Left lobe of liver (tissue), 2 donors: ENCODE measurements at places on chromosomes 4 and X. TPM values are rescaled to one million over a fixed set of nuclear protein-coding genes. Genes with fewer than 3 reads are reported as not detected.

HPGDS gene
- total RNA-seq = 0.10 TPM

RTL9 gene
- 0.08 TPM for total RNA-seq

FAM47B gene
- not detected for total RNA-seq

UXT gene
- total RNA-seq = 39.7 TPM

SSX1 gene
- 0.13 TPM for total RNA-seq

CLNK gene
- not detected for total RNA-seq

PRKG2 gene
- total RNA-seq = not detected

GRCh38 chrX:154436374-154436982 lies 476 bp upstream of the GDI1 start:
- DNase-seq = no peak

DNA sequence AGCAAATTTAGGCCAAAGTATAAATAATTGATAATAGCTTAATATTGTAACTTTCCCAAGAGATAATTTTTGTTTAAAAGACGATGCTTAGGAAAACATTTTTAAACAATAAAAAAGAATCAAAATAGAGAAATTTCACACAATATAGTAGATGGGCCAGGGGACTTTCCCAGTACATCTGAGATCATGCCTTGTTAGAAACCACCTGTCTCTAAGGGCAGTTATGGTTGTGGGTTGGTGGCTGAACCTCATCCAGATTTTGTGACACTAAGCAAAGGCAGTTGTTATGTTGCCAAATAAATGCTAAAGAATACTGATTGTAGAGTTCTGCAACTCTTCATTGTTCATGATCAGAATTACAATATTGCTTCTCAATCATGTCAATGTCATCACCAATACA lies 270.6 kb downstream of the BANK1 start:
- no peak for DNase-seq

DNA sequence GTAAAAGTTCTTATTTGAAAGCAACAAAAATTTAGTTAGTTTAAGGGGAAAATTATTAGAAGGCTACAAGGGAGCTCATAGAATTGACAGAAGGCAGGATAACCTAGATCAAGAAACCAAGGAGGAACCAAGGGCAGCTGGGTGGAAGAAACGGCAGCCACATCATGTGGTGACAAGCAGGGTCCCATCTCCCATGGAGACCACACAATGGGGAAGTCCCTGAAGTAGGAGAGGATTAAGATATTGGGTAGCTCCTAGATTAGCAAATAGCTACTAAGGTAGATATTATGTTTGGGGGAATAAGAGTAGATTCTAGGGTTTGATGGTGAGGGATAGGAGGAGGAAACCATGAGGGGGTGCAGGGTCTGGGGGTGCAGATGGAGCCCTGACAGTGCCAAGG lies 48.0 kb upstream of the TMEM154 start:
- DNase-seq = no peak

- no peak for DNase-seq
Observed at GRCh38 chr4:5143306-5143861, 92.1 kb downstream of the STK32B start.

GRCh38 chr4:176377780-176378179 lies 58.0 kb downstream of the SPCS3 start:
- DNase-seq = no peak

DNA sequence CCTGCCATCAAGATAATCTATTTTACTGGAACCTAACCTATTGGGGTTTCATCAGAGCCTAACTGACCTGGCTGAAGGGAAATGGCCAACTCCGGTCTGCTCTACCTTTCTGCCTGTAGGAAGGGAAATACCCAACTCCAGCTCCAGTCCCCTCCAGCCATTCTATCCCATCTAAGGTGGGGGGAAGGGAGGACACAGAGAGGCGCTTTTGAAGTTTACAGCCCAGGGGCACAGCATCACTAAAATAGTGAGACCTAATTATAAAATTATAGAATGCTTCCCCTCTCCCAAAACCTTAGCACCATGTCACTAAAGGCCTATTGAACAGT lies 27.8 kb upstream of the ACSL4 start:
- no peak for DNase-seq

DNA sequence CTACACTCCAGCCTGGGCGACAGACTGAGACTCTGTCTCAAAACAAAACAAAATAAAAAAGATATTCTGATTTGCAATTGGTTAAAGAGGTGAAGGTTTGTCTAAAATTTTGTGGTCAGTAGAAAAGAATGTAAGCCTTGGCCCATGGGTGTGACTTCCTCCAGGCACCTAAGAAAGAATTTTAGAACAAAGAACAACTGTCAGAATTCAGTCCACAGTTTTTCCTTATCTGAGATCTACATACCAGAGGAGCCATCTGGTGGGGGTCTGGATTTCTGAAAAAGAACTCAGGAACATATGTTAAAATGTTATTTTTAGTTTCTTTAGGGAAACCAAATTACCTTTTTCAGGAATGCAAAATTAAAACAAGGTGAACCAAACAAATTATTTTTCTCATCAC lies 434.1 kb downstream of the ANKRD50 start:
- no peak for DNase-seq

GRCh38 chr4:183571350-183571941 lies 66.6 kb downstream of the ING2 start:
- DNase-seq = no peak

GRCh38 chr4:11079171-11079570 lies 349.5 kb downstream of the HS3ST1 start:
- DNase-seq = no peak

DNA sequence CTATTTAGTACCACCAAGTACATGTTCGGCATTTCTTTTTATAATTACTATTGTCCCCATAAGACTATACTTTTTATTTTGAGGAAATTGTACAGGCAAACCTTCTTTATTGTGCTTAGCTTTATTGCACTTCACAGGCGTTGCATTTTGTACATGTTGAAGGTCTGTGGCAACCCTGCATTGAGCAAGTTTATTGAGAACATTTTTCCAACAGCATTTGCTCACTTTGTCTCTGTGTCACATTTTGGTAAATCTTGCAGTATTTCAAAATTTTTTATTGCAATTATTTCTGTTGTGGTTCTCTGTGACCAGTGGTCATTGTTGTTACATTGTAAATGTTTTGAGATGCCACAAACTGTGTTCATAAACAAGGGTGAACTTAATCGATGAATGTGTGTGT lies 10.8 kb upstream of the CXCL5 start:
- no peak for DNase-seq

- peak; percentile 44 for DNase-seq
Observed at GRCh38 chr4:145936997-145937901, 1.4 kb downstream of the ZNF827 start.

GRCh38 chr4:25862411-25863346 lies at the start of gene SEL1L3:
Gene SEL1L3 (minus strand): TSS chr4:25862988. CDS start chr4:25862836, 152 bp downstream.
- DNase-seq = peak; percentile 65

GRCh38 chr4:167222099-167222498 lies 12.2 kb downstream of the SPOCK3 start:
- no peak for DNase-seq

DNA sequence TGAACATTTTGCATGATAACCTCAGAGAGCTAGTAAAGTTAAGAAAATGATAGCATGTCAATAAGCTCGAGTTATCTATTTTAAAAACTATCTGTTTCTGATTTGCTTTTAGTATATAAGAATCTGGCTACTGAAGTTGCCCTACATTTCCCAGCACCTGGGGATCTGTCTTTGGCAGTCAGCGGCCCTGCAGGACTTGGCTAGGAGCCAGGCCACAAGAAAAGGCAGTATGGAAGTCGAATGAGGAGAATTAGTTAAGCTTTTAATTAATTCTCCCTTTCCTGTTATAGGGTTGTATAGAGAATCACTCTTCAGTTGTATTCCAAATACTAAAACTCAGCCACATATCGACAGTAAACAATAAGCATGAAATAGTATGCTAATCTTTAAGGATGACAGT lies 22.7 kb downstream of the POU4F2 start:
- DNase-seq = no peak

DNA sequence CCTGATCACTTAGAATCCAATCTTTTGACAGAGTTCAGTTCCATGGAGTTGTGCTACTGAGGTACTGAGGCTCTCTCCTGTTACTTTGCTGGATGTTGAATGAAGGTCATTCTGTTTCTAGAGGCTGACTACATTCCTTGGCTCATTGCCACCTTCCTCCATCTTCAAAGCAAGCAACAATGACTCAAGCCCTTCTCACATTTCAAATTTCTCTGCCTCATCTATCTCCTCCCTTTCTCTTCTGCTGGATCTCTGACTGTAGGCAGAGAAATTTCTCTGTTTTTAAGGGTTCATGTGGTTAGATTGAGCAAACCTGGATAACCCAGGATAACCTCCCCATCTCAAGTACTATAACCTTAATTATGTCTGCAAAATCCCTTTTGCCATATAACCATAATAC lies 775.4 kb downstream of the STPG2 start:
- no peak for DNase-seq

- DNase-seq = no peak
Observed at GRCh38 chr4:102455750-102456149, 45.4 kb upstream of the NFKB1 start.

DNA sequence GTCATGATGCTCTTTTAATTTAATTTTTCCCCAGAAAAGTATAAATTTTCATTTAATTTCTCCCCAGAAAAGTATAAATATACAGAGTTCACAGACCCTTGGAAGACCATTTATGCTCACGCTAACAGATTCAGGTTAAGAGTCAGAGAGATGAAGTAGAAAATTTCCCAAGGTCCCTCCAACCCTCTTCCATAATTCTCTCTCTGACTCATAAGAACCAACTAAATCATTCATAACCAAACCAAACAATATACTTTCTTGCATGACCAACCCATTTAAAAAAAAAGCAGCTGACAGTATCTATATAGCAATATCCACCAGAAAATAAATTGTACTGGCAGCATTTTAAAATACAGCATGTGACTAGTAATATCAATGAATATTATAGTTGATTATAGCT lies 3.9 kb downstream of the KLHL8 start:
- DNase-seq = no peak
